ENCODE measurements at places on chromosomes 4 and X.
A peak's percentile ranks its signal among the peaks of the same experiment; 100 is the strongest.

- peak; percentile 15 for DNase-seq
Observed at GRCh38 chrX:110806145-110806544, 10.5 kb upstream of the CHRDL1 start.

DNA sequence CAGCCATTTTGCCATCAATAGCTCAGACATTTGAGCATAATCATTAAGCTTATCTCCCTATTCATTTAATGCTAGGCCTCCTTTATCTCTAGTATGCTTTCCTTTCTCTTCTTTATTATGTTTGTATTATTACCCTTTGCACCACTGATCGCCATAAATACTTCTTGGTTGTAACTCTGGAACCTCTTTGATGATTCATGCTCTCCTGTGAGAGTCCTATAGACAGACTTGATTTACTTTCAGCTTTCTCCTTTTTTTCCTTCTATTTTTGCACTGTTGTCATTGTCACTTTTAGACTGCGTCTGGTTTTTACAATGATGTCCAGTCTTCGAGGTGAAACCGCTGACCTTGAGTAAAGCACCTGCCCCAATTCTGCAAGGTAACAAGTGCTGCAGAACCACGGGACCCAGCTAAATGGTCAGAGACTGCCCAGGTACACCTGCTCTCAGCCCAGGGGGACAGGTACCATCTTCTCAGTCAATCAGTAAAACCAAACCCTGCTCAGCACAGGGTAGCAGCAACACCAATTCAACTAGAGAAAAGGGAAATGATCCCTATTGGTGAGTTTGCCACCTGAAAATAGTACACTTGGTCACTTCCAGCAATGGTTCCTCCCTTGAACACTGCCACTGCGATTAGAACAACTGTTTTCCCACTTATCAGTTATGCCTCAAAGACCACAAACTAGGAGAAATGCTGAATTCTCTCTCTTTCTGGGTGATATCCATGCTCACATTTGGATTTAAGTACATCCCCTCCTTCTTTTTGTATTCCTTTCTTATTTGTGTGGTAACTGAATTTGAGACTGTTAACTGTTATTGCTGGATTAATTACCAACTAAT is 125.1 kb downstream of the MAML3 start:
- peak; percentile 51 for DNase-seq

DNA sequence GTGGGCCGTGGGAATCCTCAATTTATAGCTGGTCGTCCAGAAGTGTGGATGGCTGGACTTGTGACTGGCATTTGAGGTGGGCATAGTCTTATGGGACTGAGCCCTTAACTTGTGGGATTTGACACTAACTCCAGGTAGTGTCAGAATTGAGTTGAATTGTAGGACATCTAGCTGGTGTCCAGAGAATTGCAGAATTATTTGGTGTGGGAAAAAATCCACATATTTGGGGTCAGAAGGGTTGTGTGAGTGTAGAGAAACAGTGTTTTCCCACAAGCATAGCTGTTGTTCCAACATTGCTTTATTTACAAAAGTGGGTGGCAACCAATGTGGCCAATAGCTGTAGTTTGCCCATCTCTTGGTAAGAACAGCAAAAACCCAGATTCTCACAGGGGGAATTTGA is 91.3 kb downstream of the MOSPD2 start:
- DNase-seq = peak; percentile 47

GRCh38 chrX:153992180-153992579 is 19.6 kb downstream of the TMEM187 start:
- DNase-seq = no peak

GRCh38 chr4:155909615-155910226 is 6.2 kb downstream of the TDO2 start:
- no peak for DNase-seq

- no peak for DNase-seq
Observed at GRCh38 chr4:93184053-93184452, 644.5 kb upstream of the ATOH1 start.

- no peak for DNase-seq
Observed at GRCh38 chr4:149835280-149835679, 19.6 kb upstream of the IQCM start.

GRCh38 chr4:35938936-35939335 is 305.4 kb downstream of the ARAP2 start:
- DNase-seq = no peak

- DNase-seq = peak; percentile 24
Observed at GRCh38 chrX:96611619-96612362, 72.9 kb upstream of the DIAPH2 start.

GRCh38 chr4:2961421-2961810 is 1.8 kb downstream of the NOP14 start:
- DNase-seq = no peak

- DNase-seq = no peak
Observed at GRCh38 chrX:143298663-143299241, 218.5 kb downstream of the SPANXN3 start.

- no peak for DNase-seq
Observed at GRCh38 chr4:10733481-10734062, 49.0 kb upstream of the CLNK start.

DNA sequence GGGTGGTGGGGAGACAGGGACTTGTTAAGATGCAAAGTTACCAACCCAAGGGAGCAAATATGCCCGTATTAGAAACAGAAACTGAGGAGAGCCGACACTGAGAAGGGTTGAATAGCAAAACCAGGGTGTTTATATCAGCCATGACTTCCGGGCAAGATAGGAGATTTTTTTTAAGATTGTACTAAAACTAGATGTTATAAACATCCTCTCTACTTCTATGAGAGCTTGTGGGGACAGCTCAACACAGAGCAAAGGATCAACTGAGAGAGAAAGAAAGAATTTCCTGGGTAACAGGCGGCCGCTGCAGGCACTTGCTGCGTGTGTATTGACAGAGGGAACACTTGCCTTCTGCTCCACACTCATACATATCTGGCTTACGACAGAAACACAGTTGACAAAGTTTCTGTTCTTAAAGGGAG is 49.1 kb upstream of the FBXW7 start:
- DNase-seq = peak; percentile 40

GRCh38 chrX:16612257-16612897 is 37.6 kb upstream of the S100G start:
- no peak for DNase-seq

- DNase-seq = peak; percentile 52
Observed at GRCh38 chrX:9595174-9595573, 130.3 kb downstream of the TBL1X start.

GRCh38 chr4:31365006-31365690 is 645.0 kb downstream of the PCDH7 start:
- peak; percentile 3 for DNase-seq

DNA sequence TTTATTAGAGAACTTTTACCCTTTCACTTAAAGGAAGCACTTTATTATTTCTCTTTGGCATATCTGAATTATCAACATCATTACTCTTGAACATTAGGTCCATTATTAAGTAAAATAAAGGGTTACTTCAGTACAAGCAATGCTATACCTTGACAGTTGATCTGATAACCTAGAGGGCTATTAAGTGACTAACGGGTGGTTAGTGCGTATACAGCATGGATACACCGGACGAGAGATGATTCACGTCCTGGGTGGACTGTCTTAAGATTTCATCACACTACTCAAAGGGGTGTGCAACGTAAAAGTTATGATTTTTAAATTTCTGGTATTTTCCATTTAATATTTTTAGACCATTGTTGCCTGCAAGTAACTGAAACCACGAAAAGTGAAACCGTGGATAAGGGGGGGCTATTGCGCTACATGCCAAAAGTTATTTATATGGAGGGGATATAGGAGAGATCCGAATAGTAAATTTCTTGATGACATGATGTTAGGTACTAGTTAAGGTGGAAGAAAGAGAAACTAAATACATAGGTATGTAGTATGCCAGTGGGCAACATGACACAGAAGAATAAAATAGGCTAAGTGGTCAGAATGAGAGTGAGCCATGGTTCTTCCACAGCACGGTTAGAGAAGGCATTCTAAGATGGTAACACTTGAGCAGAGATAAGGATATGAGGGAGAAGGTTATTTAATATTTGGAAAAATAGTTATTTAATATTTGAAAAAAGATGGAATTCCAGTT is 230.8 kb upstream of the ANKRD50 start:
- peak; percentile 93 for DNase-seq

GRCh38 chrX:69287095-69287494 is 121.8 kb upstream of the PJA1 start:
- DNase-seq = no peak

- no peak for DNase-seq
Observed at GRCh38 chrX:1378306-1378759, 13.6 kb downstream of the SLC25A6 start.

DNA sequence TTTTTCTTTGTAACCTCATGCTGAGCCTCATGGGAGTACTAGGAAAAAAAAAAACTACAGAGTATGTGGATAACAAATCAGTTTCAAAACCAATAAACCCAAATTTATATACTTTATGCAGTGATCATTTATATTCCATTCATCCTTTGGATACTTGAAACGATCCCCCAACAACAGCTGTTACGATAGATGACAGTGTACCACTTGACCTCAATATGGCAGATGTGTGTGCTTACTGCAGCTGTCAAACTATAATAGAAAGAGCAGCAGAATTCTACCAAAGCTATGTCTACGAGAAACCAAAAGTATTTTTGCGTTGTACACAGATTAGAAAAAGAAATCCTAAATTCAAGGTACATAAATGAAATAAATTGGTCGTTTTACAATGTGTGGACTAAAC is 337.8 kb downstream of the PDGFC start:
- no peak for DNase-seq

DNA sequence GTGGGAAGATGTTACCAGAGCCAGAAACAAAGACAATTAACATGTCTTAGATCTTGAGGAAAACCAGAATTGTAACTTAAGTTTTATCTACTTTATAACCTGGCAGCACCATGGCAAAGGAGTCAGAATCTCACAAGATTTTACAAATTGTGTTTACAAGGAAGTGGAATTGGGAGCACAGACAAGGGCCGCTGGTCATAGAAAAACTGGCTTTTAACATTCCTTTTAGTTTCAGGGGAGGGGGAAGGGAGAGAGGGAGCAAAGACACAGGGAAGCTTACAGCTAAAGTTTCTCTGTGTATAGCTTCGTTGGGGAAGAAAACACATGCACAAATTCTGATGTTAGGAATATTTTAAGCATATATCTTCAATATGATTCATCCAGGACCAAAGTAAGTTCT is 10.3 kb upstream of the UGT2B11 start:
- no peak for DNase-seq

GRCh38 chrX:23493941-23494374 is 159.3 kb downstream of the PTCHD1 start:
- DNase-seq = peak; percentile 50

DNA sequence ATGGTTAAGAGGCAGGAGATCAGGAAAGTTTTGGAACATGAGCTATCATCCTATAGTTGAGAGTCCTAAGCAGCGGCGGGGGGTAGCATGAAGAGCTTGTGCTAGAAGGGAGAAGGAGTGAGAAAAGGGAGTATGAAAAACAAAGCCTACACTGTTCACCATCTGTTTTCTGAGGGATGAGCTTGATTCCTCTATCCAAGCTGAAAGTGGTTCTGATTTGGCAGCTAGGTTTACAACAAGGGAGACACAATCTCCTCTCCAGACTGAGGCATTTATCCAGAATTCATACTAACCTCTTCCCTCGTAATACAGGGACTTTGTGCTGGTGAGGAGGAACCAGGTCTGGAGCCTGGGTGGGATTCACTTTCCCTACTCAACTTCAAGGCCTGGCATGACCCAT is 23.5 kb downstream of the TSC22D3 start:
- DNase-seq = no peak

- DNase-seq = no peak
Observed at GRCh38 chr4:132227151-132227856, 921.8 kb upstream of the PCDH10 start.

DNA sequence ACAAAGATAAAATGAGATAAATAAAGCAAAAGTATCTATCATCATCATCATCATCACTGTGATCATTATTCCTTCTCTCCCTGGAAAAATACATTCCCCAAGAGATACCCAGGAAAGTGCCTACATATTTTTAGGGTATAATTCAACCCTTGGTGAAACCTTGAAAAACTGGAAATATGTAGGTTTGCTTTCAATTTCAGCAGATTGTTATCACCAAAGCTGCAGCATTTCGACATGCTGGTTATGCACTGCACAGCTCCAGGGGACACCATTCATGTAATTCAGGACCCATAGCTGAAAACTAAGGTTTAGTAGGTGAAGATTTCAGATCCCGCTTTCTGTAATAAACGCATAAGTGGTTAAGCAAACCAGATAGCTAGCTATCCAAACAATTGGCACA is 28.4 kb upstream of the FBXW7 start:
- DNase-seq = no peak

DNA sequence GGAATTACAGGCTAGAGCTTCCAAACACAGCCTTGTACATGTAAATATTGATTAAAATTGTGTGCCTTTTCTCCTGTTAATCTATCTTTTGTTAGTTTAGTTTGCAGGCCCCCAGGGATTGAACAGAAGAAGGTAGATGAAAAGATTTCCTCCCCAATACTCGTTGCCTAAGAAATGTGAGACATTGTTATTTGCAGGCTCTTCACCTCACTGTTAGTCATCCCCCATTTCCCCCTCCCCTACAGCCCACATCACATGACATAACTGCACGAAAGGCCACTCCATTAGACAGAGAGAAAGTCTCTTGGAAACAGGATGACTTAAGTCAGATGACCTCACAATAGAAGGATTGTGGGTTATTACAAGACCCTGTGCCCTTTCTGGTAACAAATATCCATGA is 13.3 kb upstream of the MID1 start:
- peak; percentile 93 for DNase-seq

DNA sequence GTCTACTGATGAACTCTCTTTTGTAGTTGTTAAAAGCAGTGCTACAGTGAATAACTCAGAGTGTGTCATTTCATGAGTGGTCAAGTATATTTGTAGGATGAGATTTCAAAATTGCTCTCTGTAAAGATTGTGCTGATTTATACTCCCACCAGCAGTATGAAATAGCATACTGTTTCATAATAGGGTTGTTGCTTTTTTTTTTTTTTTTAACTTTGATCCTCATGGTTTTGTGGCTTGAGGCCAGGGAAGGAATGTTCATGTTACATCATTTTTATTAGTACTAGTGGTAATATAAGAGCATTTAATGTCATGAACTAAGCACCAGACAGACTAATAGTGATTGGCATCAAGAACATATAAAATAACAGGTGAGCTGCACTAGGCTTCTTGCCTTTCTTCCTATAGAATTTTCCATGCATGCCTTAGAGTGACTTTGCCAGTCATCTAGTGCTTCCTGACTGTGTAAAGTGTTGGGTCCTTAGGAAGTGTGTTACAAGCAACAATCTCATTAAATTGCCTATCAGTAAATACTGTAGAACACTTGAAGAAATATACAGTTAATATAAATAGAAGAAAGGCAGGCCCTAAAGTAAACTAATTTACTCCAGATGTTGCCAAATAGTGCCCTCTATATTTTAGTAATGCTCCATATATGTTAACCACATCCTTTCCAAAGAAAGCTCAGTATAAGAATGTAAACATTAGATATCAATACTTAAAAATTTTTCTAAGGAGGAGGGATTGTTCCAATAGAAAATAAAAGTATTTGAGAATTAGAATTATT is 38.6 kb upstream of the MSMO1 start:
- DNase-seq = peak; percentile 89

Data from iris pigment epithelial cell (primary cell).